ENCODE measurements at places on chromosomes 12 and 14.

- DNase-seq: no peak
Observed at GRCh38 chr14:50400461-50400860, 3.8 kb upstream of the CDKL1 start.

GRCh38 chr12:65294641-65295262, 16.3 kb downstream of the MSRB3 start:
- no peak for DNase-seq

- DNase-seq: no peak
Observed at GRCh38 chr14:65412856-65413738, 567 bp downstream of the FUT8 start.

DNA sequence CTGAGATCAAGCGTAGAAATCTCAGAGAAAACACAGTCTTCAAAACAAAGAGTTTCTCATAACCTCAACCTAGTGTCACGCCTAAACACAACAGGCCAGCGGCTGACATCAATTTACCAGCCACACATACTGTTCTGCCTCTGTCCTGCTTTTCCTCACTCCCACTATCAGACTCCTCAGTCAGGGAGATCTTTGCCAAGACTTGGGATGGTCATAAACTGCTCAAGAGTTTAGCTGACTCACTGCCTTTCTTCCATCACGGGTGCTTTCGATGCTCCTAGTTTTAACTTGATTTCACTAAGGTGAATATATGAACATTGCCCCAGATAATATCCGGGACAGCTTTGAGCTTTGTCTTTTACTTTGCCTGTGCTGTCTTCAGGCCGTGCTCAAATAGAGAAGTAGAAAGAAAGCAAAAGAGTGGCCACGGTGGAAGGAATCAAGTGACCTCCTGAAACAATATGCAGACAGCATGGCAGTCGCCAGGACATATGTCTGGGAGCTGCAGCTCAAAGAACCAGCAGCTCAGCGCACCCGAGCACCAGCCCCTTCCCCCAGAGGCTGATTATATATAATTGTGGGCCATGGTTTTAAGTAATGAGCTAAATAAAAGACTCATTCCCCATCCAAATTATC, 12.1 kb downstream of the MDM1 start:
- DNase-seq: no peak

DNA sequence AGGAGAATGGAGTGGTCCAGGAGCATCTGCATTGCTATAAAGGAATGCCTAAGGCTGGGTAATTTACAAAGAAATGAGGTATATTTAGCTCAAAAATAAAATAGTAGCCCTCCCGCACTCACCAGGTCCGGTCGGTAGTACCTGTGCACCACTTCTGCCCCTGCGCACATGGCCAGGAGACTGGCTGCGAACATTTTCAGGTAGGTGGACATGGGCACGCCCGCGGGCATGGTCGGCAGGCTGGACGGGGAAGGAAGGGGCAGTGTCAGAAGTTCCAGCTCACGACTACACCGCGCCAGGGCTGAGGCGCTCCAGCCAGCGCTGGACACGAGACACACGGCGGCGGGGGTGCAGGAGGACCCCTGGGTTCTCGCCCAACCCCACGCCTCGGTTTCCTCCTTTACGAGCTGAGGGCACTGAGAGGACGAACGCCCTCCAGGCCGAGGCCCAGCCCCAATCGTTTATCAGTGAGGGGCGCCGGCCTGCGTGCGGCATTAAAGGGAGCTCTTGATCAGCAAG, 9.1 kb upstream of the TDG start:
- no peak for DNase-seq

GRCh38 chr12:30145684-30146032, 361.9 kb upstream of the TMTC1 start:
- DNase-seq: no peak

- no peak for DNase-seq
Observed at GRCh38 chr14:28676479-28676878, 90.1 kb upstream of the FOXG1 start.

- no peak for DNase-seq
Observed at GRCh38 chr14:74863274-74863673, 12.7 kb downstream of the PROX2 start.

DNA sequence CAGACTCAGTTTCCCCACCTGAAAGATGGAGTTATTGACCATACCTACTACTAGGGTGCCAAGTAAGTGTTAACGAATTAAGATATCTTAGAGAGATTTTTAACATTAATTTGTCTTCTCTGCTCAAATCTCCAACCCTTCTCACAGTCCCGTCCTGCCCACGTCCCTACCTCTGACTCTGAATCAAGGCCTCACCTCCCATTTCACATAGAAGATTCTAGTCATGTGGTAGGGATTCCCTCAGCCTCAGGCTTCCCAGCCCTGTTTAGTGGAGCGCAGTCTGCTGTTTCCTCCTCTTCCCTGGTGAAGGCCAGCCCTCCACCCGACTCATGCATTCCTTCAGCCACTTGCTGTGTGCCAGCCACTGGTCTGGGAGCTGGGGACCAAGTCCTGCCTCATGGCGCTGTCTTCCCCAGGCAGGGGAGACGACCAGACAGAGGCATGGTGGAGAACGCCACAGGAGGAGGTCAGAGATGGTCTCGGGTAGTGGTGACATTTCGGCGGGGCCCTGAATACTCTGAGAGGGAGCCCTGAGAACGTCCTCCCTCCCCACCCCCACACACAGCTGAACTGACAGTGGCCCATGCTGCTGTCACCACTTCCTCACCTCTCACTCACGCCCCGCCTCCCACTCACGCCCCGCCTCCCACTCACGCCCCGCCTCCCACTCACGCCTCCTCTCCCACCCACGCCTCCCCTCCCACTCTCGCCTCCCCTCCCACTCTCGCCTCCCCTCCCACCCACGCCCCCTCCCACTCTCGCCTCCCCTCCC, 38.8 kb downstream of the TMEM63C start:
- DNase-seq: no peak
